ENCODE measurements at places on chromosomes 5 and 9.

GRCh38 chr5:89480406-89481007 lies 597.5 kb upstream of the MEF2C start:
- DNase-seq: no peak

DNA sequence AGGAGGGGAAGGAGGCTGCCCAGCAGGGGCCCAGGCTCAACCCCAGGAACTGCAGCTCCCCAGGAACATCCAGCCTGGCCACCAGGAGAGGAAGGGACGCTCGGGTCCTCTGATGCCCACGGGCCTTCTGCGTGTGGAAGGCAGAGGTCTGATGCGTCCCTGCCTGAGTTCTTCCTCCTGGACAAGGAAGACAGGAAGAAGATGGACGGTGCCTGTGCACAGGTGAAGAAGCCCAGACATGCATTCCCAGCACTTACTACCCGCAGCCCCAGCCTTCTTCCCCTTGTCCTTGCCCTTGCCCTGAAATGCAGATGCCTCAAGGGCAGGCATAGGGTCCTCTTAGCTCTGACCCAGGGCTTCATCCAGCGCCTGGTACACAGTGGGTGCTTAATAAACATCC lies 56.7 kb upstream of the IRX1 start:
- DNase-seq: no peak

DNA sequence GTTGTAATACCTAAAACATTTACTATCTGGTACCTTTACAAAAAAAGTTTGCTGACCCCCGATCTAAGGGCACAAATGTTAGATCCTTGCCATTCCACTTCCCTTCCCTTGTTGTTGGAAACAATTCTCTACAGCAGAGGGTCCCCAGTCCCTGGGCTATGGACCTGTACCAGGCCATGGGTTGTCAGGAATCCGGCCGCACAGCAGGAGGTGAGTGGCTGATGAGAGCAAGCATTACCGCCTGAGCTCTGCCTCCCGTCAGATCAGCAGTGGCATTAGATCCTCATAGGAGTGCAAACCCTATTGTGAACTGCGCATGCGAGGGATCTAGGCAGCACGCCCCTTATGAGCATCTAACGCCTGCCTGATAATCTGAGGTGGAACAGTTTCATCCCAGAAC lies 248.5 kb downstream of the AP3B1 start:
- DNase-seq: no peak

DNA sequence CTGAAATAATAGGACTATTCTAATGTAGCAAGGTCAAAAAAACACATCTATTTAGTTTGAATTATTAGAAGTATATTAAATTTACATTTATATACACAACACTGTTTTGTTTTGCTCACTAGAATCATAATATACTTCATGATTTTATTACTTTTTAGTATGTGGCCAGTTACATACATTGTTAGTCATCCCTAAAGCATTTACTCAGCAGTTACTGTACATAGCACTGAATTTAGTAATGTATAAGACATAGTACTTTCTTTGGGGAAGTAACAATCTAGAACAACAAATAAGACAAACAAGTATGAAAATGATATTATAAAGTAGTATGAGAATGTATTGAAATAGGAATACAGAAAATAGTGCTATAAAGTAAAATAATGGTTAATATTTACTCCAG lies 28.2 kb downstream of the ERCC8 start:
- DNase-seq: no peak

DNA sequence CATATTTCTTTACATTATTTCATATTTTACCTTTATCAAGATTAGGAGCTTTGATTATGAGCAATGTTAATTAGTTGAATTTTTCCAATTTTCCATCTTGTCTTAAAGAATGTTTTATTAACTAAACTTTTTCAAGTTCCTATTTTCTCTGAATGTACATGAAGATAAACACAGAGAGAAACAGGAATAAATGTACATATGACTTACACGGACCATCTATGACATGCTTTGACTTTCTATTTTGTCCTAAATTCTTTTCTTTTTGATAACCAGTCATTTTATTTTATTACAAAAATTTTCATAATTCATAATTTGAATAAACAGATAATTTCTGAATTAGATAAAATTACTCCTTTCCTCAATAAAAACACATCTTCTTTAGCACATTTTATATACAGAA lies 1038.8 kb upstream of the ARRDC3 start:
- no peak for DNase-seq

DNA sequence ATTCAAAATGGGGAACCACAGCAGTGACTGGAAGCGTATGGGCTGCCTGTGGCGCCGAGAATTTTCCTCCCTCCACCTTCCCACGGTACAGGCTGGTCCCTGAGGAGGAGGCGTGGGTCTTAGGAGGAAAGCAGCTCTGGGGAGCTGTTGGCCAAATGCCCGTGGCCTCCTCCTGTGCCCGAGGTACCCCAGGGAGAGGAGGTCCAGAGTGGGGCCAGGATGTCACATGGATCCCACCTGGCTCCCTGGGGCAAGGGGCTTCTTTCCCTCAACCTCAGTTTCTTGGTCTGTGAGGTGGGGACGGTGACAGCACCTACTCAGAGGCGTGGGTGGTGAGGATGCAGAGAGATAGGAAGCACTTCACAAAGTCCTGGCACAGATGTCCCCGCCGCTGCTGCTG lies 16.5 kb downstream of the PRRX2 start:
- DNase-seq: no peak

DNA sequence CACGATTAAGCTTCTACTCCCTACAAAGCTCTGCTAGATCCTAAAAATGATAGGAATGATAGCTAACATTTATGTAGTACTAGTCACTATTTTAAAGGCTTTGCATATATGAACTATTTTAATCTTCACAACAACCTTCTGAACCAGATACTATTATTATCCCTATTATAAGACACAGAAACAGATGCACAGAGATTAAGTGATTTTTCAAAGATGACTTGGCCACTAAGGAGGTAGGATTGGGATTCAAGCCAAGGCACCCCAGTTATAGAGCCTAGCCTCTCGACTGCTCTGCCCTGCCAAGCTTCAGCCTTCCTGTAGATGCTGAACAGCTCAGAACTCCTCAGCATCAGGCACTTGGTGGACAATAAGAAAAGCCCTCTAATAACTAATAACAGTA lies 200.9 kb upstream of the PTGER4 start:
- DNase-seq: no peak

DNA sequence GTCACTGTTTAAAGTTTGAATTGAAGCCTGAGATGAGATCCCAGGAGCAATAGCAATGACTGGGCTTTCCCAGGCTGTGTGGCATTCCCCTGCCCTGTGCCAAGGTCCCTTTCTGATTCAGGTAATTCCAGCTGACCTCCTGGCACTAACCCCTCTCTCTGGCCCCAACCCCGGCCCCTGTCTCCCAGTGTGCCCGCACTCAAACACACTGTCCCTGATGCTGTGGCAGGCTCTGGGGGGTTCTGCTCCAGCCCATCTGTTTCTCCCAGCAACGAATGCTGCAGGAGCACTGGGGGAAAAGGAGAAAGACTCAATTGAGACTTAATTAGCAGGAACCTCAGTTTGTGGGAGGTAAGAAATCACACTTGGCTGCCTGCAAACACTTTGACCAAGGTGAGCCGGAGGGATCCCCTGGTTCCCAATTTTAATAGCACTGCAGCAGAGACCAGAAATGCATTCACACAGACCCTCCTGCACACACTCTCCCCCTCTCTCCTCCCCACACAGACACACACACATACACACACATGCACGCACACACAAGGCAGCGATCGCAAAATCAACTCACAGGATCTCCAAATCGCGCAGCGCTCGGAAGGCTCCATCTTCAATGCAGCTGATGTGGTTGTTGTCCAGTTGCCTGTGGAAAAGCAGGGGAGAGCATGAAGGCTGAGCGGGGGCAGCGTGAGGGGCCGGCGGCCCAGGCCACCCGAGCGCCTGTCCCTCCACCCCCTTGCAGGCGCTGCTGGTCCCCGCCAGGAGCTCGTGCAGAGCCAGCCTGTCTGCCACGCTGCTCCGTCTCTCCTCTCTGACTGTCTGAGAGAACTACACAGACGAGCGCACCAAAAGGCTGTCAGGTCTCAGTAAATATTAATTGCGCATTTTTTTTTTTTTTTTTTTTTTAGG lies 265.1 kb upstream of the PANK3 start:
- DNase-seq: no peak

DNA sequence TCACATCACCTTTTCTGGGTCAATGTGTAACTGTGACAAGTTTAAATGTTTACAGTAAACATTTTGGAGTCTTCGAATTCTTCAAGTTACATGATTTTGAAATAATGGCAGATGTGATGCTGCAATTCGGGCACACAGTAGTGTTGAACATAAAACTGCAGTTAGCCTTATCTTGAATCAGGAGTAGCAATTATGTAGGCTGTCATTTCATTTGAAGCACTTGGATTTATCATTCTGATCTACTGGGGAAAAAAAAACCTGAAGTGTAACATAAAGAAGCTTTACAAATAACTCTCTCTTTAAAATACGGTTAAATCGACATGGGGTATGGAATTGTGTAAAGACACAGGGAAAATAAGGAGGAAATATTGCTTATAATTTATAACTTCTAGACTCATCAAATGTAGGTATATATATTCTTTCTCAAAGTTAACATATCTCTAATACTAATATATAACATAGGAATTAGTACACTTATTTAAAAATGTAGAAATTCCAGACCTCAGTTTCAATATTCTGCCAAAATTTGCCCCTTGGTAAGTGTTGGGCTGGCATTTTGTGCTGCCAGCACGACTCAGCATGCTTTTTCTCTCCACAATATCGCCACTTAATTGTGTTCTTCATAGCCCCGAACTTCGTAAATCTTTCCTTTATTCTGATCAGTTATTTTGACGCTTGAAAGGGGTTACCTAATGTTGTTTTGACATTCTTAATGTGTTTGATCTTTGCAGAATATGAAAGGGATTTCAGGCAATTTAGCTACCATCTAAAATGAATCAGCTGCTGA lies 226.7 kb downstream of the PRR16 start:
- DNase-seq: no peak

- no peak for DNase-seq
These were observed 74.0 kb downstream of the MACROH2A1 start for GRCh38 chr5:135324897-135325650.

DNA sequence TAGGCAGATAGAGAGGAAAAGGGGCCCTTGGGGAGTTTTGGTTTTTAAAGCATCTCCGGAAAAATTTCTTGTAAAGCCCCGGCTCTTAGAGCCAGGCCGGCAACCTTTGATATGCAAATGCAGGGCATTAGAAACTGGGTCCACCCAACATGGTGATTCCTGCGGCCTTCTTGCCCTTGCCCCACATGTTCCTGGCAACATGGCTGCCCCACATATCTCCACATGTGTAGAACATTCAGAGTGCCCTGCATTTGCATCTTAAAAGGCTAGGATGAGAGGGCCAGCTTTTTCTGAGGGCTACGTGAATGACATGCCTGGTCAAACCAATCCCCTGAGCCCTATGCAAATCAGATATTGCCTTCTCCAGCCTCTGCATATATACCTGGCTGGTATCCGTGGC lies 5.0 kb upstream of the SNAPC3 start:
- no peak for DNase-seq

DNA sequence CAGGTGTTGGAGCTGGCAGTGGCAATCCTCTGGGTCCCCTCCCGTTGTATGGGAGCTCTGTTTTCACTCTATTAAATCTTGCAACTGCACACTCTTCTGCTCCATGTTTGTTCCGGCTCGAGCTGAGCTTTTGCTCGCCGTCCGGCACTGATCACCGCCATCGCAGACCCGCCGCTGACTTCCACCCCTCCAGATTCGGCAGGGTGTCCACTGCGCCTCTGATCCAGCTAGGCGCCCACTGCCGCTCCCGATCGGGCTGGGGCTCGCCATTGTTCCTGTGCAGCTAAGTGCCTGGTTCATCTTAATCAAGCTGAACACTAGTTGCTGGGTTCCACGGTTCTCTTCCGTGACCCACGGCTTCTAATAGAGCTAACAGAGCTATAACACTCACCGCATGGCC lies 23.2 kb downstream of the ANKH start:
- DNase-seq: no peak

- peak; percentile 91 for DNase-seq
These were observed 77.7 kb downstream of the HOMER1 start for GRCh38 chr5:79436224-79436623.

DNA sequence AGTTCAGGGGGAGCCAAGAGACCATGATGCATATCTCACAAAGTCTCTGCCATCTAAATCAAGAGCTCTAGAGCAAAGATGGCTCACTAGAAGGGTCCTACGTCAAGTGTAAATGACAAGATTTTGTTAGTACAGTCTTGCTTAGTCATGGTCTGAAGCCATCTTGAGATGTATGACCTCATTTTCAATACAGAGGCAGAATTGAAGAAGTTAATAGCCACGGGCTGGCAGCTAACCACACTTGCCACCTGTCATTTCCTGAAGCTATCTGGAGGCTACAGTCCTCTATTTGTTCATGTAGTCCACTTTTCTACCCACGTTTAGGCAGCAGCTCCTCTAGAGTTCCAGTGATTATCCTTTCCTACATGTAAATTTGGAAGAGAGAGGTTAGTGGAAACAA lies 231.7 kb upstream of the CDH12 start:
- no peak for DNase-seq

- DNase-seq: no peak
These were observed 163.2 kb downstream of the LPAR1 start for GRCh38 chr9:110874963-110875674.

- peak; percentile 65 for DNase-seq
These were observed 3.8 kb upstream of the SYNPO start for GRCh38 chr5:150636391-150637244.

DNA sequence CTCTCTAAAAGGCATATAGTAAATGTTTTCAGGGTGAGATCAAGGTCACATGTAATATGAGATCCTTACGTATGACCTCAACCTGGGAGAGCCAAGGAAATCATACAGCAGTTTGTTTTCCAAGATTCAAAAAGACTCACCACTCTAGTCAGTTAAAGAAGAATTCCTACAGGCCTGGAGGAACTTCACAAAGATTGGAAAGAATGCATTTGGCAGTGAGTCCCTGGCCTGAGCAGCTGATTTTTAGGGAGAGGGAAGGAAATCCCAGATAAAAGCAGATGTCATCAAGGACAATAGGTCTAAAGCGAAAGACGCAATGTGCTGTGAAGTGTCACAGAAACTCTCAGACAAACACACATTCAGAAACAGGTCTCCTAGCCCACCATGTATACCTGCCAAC lies 424.0 kb upstream of the ZNF462 start:
- DNase-seq: peak; percentile 57

DNA sequence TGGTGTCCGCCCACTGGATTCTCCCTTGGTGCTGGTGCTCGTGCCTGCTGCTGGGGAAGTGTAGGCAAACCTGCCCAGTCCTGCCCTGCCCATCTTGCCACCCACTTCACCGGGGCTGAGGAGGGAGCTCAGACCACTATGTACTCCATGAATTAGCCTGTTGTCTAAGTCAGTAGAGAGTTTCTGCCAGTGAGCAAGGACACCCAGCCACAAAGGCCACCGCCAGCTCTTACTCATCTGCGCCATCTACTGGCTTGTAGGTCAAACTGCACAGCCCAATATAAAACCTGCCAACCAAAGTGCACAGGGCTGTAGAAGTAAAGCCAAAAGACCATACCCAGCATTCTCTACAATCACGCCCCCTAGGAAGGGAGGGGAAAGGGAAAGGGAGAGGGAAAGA lies 102.3 kb downstream of the GLIS3 start:
- no peak for DNase-seq
